ENCODE measurements at places on chromosomes 2 and 18.

DNA sequence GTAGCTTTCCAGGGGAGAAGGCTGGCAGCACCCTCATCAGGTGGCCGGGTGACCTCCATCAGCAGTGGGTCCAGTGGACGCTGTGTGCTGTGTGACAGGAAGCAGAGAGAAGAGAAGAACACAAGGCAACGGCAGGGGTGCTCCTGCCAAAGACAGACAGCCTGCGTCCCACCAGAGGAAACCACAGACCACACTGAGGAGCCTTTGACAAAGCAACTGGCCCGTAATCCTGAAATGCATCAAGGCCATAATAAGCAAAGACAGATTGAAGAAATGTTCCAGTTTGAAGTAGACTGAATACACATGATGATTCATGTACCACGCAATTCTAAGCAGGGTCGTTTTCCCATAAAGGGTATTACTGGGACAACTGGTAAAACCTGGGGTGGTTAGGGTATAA is 172.4 kb downstream of the FBXO15 start:
- DNase-seq, result no peak

DNA sequence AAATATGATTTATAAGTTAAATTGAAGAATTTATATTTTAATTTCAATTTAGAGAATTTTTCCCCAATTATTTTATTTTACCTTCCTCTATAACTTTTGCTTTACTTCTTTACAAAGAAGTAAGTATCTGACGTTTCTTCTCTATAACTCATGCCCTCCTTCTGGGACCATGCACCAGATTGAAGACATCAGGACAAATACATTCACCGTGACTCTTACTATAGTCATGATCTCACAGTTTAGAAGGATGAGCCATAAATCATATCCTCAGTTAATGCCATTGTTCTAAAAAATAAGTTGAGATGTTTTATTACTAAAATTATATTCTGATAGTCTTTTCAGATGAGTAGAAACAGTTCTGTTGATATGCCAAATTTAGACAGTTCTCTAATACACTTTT is 279.3 kb downstream of the TMX3 start:
- no peak for DNase-seq

DNA sequence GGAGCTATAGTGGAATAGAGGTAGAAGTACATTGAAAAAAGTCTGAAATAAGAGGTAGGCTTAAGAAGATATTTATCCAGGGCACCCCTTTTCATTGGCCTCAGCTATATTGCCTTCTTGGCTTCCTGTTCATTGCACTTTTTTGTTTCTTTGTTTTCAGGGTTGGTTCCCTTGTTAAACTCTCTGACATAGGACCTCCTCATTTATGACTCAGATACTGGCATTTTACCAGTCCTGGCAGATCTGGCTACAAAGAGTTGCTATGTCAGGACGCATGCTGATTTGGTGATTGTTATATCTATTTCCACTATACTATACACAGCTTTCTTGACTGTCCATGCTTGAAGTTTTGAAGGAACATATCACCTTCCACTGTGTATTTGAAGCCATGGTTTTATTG is 60.0 kb downstream of the GCA start:
- no peak for DNase-seq

DNA sequence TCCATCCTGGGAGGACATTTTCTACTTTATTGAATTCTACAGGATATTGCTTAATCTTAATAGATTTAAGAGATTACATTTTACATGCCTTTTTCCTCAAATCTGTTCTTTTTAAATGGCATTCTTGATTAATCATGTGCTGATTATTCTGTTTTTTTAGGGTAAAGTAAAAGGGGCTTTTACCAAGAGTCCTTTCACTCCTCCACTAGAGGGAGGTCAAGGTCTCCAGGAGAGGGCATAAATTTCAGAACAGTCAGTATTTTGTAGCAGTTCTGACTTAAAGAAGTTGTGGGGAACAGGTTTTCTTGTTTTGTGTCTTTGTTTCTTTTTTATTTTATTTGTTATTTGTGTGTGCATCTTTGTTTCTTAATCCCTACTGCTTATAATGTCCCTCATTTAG is 25.4 kb downstream of the WDR75 start:
- DNase-seq, result peak; percentile 31

GRCh38 chr18:74353169-74353775 is 37.6 kb downstream of the C18orf63 start:
- DNase-seq, result peak; percentile 46

DNA sequence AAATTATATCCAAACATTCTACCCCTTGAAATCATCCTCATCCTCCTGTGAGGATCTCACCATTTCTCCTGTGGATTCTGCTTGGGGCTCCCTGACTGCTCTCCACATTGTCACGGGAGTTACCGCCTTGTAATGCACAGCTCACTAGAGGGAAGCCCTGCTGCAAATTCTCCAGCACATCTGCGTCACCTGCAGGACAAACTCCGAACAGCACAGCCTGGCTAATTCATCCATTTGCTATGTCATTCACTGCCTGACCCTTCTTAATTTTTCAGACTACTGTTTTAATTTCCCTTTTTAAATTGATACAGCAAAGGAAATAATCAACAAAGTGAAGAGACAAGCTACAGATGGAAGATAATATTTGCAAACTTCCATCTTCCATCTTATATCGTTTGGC is 627.4 kb downstream of the FBXO15 start:
- DNase-seq, result no peak

GRCh38 chr2:156192468-156192867 is 140.1 kb downstream of the NR4A2 start:
- no peak for DNase-seq

DNA sequence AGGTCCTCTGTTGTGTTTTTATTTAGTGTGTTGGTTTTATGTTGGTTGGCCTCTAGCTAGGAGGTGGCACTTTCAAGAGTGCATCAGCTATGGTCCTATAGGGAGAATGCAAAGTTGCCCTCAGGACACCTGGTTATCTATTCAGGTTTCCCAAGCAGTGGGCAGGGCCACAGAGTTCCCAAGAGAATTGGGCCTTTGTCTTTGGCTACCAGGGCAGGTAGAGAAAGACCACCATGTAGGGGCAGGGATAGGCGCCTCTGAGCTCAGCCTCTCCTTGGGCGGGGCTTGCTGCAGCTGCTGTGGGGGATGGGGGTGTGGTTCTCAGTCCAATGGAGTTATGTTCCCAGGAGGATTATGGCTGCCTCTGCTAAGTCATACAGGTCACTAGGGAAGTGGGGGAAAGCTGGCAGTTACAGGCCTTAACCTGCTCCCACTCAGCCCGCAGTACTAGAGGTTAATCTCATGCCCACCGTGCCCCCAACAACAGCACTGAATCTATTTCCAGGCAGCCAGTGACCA is 26.0 kb downstream of the ABCB11 start:
- DNase-seq, result no peak

DNA sequence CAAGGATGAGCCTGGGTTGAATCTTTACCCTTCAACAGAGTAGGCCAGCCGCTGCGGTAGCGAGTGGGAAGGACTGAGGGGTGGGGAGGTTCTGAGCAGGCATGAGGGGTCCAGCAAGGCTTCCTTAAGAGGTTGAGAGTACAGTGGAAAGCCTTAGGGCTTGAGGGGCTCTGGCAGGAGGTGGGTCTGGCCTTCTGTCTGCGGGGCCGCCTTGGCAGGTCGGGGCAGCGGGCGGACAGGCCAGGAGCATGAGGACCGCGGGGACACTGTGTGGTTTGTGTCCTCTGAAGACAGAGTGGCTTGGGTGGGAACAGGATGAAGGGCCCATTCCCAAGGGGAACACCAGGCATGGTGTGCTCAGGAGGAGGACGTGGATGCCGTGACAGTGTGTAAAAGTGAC is 250.3 kb downstream of the AGAP1 start:
- DNase-seq, result no peak

DNA sequence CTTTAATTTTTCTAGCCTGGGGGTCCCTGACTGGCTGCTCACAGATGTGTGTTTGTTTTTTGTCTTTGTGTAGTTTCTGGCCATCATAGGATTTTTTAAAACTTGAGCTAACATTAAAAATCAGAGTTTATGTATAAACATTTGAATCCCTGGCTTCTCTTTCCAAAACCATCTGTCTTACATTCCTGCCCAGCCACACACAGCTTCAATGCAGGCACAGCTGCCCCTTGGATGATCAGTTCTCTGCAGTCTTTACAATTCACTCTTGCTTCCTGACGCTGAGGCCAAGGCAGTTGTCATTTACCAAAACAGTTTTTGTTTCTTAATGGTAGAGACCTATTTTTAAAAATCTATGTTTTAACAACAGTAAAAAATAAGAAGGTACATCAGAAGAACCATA is 169.2 kb upstream of the LRRTM1 start:
- DNase-seq, result no peak

GRCh38 chr2:127588241-127588640 is 52.8 kb downstream of the MYO7B start:
- no peak for DNase-seq

DNA sequence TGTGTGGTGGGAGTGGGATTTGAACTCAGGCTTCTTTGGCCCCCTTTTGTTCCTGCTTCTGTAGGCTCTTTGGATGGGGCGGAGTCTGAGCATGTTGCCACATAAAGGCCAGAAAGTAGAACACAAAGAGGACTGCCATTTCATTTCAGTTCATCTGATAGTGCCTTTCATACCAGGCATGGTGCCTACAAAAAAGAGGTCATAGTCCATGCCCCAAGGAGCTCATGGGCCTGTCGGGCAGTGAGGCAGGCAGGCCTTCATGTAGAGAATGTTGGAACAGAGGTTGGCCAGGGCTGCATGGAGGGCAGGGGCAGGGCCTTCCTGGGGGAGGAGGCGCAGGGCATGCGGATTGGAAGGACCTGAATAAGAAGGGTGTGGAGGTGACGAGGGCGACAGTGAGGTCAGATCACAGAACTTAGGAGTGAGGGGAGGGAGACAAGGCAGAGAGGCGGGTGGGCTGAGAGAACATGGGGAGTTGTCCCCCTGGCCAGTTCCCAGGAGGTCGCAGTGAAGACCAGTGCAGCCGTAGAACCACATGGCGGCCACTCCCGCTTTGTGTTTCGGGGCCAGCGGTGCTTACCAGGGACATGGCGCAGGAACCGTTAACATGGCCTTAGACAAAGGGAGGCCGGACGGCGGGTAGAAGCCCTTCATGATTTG is 49.1 kb downstream of the ITGB1BP1 start:
- DNase-seq, result no peak

DNA sequence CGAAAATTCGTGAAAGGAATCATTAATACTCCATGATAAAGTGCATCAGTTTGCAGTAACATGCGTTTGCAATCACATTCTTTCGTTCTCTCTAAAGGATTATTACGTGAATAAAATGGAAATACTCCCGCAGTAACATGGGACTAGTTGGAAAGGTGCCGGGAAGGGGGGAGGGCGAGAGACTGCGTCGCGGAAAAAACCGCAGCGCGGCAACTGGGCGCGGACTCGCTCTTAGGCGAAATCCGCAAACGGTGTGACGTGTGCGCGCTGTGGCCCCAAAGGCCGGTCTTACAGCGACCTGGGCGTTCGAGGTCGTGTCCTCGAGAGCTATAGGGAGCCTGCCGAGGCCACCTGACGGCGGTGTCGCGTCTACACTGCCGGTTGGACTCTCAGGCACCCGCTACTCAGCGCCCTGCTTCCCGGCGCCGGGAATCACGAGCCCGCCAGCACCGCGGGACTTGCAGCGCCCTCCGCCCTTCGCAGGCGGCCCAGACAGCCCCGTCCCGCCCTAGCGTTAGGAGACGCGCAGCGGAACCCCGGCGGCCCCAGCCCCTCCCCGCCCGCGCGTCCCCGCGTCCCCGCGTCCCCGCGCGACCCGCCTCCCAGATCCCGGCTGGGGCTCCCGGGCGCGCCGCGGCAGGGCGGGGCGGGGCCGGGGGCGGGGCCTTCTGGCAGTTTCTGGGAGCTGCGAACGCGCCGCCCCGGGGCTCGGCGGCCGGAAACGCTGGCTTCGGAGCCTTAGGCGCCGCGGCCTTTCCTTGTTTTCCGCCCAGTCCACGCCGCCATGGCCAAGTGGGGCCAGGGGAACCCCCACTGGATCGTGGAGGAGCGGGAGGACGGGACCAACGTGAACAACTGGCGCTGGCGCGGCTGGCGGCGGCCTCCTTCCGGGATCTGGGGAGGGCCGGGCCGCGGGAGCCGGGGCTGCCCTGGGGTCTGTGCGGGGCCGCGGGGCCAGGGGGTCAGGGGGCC is 15.1 kb downstream of the C2orf74 start:
- peak; percentile 94 for DNase-seq

- DNase-seq, result no peak
Observed at GRCh38 chr2:178173657-178174056, 20.7 kb upstream of the OSBPL6 start.

- no peak for DNase-seq
Observed at GRCh38 chr18:79866889-79867574, 69.3 kb downstream of the KCNG2 start.

DNA sequence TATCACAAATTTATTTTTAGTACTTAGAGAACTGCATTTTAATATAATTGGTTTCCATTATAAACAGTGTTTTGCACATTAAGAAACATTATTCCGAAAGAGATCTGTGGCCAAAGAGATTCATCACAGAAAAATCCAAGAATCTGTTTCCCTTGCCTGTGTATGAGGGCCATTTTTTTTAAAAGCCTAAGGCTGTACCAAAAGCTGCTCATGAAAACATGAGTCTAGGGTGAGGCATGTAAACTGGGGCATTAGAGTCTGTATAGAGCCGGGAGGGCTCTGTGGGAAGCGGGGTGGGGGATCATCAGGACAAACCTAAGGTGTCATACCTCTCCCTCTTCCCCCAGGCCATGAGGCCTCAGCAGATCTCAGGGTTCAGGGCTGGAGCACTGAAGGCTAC is 223.8 kb downstream of the FBXO15 start:
- no peak for DNase-seq

All from NCI-H460 (cell line).